HuH-7 (cell line): ENCODE measurements at places on chromosomes 2 and 18.

GRCh38 chr2:159101755-159102489 is 133.5 kb downstream of the TANC1 start:
- no peak for DNase-seq

DNA sequence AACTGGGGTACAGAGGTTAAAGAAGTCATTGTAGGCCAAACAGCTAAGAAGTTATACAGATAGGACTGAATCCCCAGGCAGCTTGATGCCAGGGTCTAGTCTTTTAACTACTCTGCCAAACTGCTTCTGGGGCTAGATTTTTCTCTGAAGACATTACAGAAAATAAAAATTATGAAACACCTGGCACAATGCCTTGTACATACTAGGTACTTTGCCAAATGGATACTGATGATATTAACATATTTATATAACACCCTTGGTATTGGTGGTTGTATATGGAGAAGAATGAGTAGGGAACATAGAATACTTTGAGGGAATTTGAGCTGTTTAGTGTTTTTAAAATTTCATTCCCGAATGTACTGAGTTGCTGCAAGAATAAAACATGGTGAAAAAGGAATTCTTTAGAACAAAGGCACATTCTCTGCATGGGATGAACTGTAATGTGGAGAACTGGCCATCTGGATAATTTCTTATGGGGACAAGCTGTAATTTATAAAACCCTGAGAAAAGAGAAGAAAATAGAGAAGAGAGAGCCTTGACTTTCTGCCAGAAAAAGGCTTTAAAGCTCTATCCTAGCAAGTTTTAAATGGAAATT is 210.9 kb upstream of the TMEM200C start:
- DNase-seq, result no peak

- DNase-seq, result no peak
Observed at GRCh38 chr2:238571661-238572372, 145.1 kb downstream of the ASB1 start.

DNA sequence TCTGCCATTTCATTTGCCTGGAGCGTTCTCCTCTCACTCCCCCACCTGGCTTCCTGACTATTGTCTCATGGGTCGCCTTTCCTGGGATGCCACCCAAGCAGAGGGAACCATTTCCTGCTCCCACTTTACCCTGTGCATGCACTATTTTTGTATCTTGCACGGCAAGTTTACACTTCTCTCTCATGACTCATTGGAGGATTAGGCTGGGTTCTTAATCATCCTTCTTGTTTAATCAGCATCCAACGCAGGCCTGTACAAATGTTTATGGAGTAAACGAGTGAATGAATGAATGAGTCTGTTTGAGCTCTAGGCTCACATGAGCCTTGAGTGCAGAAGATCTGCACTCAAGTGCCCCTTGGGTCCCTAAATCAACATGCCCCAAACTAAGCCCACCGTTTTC is 3.8 kb upstream of the ARHGAP25 start:
- DNase-seq, result no peak

GRCh38 chr2:104952976-104953375 is 84.9 kb upstream of the MRPS9 start:
- no peak for DNase-seq

- no peak for DNase-seq
Observed at GRCh38 chr2:46413111-46413510, 66.3 kb upstream of the TMEM247 start.

- DNase-seq, result no peak
Observed at GRCh38 chr2:18585526-18585925, 3.8 kb downstream of the NT5C1B start.

DNA sequence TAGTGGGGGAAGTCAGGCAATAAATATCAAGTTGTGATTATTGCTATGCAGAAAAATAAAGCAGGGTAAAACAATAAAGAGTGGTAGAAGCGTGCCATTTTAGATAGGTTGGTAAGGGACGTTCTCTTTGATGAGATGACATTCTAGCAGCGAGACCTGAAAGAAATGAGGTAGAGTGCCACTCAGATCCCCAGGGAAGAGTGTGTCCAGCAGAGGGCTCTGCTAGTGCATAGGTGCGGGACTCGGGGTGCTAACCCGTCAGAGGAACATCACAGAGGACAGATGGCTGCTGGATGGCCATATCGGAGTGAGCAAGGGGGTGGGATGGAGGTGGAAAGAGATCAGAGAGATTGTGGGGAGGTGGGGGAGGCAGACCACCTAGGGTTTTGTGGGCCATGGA is 16.3 kb upstream of the GTF2A1L start:
- DNase-seq, result peak; percentile 8

DNA sequence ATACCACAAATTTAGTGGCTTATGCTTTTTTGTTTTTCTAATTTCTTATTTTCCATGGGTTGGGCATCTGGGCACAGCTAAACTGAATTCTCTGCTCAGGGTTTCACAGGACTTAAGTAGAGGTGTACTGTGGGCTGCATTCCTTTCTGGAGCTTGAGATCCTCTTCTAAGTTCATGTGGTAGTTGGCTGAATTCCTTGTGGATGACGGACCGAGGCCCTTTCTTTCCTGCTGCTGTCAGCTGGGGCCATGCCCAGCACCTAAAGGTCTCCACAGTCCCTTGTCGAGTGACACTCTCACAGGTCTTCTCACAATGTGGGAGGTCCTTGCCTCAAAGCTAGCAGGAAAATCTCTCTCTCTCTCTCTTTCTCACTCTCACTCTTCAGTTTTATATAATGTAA is 433.5 kb upstream of the LRATD1 start:
- no peak for DNase-seq

GRCh38 chr2:192146069-192147015 is 48.4 kb downstream of the TMEFF2 start:
- no peak for DNase-seq

DNA sequence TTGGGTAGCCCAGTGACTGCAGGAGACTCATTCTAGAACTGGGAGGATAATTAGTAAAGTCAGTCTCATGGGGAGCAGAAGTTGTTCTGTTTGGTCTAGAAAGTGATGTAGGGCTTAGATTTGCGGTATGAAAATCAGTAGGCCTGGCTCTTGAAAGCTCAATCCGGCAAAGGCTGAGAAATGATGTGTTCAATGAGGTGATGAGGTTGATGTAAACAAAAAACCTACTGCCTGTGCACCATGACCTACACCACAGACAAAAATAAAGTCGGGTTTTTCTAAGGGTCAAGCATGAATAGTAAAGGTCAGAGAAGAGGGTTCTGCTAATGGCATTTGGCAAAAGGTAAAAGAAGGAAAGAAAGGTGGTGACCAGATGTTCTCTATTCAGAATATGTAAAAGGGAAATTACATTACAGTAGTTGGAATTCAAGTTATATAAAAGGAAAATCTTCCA is 80.8 kb upstream of the COL5A2 start:
- no peak for DNase-seq

GRCh38 chr2:57685032-57685431 is 361.6 kb upstream of the VRK2 start:
- DNase-seq, result no peak

DNA sequence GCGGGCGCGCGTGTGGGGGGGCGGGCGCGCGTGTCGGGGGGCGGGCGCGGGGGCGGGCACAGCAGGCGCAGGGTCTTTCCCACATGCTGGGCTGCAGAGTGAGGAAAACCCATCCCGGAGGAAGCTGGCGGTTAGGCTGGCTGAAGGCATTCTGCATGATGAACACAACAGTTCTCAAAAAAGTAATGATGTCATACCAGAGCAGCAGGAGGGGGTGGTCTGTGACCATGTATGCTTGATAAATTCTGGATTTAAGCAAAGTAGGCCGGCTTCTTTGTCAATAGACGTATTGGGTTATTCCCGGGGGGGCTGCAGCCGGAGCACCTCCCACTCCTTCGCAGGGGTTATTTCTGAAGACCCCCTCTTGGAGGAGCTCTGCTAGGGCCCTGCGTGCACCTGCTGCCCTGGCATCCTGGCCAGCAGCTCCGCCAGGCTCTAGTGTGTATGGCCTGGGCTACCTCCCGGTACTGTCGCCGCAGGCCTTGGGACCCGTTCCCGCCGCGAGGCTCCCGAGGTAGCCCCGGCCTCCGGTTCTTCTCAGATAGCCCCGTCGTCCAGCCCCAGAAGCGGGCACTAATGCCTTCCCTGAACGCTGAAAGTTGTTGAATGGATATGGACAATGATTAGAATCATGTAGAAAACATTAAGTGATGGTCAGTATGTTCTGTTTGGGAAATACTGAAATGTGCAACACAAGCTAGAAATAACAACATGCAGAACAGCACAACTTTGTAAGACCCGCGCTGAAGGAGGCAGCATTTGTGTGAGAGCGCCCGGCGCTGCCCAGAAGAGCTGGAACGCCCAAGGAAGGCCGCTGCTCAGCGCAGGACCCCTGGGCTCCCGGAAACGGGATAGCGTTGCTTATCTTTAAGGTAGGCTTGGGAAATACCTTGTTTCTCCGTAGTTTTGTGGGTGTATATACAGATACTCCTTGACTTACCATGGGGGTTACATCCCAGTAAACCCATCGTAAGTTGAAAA is 101.4 kb upstream of the RAB6C start:
- DNase-seq, result no peak

GRCh38 chr2:177246000-177246399 is 18.5 kb downstream of the NFE2L2 start:
- no peak for DNase-seq

- no peak for DNase-seq
Observed at GRCh38 chr2:96715658-96716057, 24.2 kb downstream of the LMAN2L start.

DNA sequence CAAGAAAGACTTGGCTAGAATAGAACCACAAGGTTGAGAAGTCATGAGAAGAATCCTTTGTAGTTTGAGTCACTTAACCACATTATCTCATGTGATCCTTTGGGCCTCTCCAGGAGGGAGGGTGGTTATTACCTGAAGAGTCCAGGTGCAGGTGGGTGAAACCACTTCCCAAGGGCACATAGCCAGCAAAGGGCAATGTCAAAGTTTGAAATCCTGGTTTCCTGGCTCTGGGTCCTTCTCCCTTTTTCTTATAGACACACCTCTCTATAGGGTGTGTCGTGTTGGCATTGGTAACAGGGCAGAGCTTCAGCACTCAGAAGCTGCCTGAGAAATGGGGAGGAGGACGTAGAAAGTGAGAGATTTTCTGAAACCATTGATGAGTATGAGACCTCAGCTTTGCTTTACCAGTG is 137.9 kb downstream of the MGAT5 start:
- no peak for DNase-seq

DNA sequence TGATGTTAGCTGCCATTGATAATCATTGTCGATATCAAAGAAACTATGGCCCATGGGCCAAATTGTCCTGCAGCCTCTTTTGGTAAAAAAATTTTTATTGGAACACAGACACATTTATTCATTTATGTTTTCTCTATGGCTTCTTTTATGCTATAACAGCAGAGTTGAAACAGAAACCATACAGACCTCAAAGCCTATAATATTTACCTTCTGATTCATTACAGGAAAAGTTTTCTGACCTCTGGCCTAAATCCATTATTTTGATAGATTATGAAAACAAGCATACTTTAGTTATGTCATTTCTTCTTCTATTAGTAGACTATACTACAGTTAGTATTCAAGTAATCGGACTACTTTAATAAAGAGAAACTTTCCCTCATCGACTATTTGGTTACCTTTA is 349.7 kb upstream of the GALNT5 start:
- DNase-seq, result no peak

DNA sequence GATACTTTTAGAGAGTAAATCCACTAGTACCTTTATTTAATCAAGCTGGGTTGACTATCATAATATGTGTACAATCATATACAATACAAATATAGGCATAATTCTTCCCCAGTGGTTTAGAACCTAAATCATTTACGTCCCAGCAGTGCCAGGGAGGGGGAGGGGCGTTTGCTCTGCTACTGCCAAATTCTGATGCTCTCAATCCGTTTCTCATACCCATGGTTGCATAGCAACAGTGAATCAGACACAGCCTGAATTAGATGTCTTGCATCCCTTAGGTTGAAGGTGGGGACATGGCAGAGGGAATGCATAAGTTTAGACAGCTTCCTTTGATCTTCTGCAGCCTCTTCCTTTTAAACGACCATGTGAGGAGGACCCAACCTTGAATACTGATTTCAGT is 135.4 kb downstream of the ABCA12 start:
- DNase-seq, result no peak

- no peak for DNase-seq
Observed at GRCh38 chr2:126887506-126887905, 11.2 kb upstream of the TEX51 start.

- no peak for DNase-seq
Observed at GRCh38 chr2:26018184-26019055, 15.5 kb upstream of the RAB10 start.

- no peak for DNase-seq
Observed at GRCh38 chr2:217090024-217090473, 230.2 kb upstream of the TNP1 start.

GRCh38 chr2:15912203-15912602 is 28.1 kb upstream of the MYCN start:
- DNase-seq, result no peak

- no peak for DNase-seq
Observed at GRCh38 chr18:58793361-58793760, 71.3 kb upstream of the ZNF532 start.
